ENCODE measurements at places on chromosomes 2 and 18.
A peak's percentile ranks its signal among the peaks of the same experiment; 100 is the strongest.

DNA sequence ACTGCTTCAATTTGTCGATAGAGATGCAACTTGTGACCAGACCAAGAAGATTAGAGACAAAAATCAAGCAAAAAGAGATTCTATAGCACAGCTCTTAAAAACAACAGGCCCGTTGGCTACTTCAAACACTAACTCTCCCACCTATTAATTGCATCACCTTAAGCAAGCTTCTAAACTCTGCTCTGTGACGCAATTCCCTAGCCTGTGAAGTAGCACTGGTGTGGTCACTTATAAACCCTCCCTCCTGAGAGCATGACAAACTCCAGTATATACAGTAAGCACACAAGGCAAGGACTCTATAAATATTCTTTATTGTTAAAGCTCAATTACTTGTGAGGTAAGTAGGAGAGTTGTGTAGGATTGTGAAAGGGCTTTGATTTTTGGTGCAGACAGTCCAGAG, 72.3 kb downstream of the CMPK2 start:
- no peak for DNase-seq

DNA sequence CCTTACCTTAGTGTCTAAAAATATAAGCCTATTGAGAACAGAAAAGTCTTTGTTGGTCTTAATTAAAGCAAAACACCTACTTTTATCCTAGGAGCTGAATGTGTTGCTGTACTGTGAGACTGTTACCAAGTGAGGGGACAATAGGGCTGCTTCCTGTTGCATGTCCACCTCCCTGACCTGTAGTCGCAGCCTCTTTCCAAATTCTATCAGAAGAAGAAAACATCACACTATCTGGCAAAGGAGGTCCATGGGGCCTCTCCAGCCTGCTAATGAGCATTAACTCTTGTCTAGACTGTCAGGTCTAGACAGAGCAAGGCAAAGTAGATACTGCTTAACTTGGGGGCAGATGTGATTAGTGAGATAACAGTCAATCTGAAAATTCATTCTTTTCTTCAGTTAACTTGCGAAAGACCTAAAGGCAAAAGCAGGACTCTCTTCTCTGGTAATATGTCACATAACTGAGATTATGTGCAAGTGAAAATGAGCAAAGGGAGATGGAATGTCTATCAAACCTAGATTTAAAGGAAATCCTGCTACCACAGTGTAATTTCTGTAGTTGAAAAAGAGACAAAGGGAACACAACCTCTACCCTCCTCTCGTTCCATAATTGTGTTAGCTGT, 66.9 kb downstream of the CDH20 start:
- DNase-seq = no peak

- DNase-seq = no peak
Observed at GRCh38 chr2:104444889-104445288, 409.0 kb upstream of the POU3F3 start.

DNA sequence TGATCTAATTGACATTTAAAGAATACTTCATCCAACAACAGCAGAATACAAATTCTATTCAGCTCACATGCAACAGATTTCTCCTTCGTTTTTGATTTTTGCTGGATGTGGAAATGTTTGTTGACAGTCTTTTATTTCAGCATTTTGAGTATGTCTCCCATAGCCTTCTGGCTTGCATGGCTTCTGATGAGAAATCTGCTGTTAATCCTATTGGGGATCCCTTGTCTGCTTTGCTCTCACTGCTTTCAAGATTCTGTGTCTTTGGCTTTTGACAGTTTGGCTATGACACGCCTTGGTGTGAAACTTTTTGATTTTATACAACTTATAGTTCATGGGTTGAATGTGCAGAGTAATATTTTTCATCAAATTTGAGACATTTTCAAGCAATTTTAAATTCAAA, 44.7 kb downstream of the TRABD2A start:
- DNase-seq = no peak

DNA sequence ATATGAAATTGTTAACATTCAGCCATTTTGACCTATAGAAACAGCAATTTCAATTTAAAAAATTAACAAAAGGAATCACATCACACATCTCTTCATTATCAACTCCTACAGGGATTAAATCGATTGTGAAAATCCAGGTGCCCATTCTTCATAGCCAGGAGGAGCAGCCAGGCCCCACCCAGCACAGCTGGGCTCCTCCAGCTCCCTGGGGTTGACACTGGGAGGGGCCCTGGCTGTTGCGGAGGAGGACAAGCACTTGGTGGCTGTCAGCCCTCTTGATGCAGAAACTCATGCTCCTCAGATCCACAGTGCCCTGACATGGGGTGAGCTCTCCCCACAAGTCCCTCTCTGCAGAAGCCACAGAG, 99.8 kb downstream of the FAM210A start:
- DNase-seq = no peak

DNA sequence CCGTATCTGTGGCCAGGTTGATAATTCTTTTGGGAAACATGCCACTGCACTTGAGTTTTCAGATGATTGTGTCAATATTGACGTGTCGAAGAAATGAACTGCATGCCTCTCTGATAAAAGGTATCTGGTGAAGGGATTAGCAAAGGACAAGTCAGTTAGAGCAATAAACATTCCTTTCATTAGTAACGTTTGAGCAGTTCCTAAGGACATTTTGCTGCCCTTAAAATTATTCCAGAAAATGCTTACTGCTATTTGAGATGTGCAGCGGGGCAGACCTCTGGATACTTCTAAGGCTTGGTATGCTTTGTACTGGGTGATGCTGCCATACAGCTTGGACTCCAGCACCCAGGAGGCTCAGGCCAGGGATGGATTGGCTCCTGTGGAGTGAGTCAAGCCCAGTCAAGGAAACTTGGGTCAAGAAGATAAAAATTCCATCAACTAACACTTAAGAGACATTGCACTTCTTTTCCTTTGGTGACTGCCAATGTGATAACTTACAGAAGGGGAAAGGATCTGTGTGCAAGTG, 166.7 kb downstream of the FHOD3 start:
- no peak for DNase-seq

DNA sequence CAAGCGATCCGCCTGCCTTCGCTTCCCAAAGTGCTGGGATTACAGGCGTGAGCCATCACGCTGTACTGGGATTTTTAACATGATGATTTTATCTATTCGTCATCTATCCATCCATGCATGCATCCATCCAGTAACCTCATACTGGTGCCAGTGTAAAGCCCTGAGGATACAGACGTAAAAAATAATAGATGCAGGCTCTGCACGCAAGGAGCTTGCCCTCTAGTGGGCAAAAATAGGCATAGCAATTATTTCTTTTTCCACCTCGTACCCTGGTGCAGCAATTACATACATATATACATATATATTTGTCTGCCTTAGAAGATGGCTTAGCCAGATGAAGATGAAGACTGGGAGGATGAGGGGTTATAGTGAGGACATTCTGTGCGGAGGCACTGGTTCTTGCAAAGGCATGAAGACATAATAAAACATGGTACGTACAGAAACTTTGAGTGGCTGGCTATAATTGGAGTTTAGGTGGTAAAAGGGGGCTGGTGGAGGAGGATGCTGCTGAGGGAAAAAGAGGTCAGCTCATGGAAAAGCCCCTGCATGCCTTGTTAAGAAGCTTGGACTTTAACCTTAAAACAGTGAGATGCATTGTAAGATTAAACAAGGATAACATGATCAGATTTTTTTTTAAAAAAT, 19.6 kb upstream of the RPIA start:
- DNase-seq = peak; percentile 8

- no peak for DNase-seq
Observed at GRCh38 chr2:84889332-84889731, 8.4 kb upstream of the TRABD2A start.

DNA sequence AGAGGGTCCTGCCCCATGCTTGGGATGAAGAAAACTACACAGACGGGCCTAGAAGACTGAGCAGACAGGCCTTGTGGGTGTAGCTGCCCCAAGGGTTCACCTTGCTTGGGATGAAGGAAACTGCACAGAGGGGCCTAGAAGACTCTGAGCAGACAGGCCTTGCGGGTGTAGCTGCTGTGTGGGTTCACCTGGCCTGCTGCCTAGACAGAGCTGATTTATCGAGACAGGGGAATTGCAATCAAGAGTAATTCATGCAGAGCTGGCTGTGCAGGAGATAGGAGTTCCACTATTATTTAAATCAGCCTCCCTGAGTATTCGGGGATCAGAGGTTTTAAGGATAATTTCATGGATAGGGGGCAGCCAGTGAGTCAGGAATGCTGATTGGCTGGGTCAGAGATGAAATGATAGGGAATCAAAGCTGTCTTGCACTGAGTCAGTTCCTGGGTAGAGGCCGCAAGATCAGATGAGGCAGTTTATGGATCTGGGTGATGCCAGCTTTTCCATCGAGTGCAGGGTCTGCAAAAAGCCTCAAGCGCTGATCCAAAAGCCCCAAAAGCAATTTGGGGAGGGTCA, 341.4 kb downstream of the GALR1 start:
- DNase-seq = no peak

DNA sequence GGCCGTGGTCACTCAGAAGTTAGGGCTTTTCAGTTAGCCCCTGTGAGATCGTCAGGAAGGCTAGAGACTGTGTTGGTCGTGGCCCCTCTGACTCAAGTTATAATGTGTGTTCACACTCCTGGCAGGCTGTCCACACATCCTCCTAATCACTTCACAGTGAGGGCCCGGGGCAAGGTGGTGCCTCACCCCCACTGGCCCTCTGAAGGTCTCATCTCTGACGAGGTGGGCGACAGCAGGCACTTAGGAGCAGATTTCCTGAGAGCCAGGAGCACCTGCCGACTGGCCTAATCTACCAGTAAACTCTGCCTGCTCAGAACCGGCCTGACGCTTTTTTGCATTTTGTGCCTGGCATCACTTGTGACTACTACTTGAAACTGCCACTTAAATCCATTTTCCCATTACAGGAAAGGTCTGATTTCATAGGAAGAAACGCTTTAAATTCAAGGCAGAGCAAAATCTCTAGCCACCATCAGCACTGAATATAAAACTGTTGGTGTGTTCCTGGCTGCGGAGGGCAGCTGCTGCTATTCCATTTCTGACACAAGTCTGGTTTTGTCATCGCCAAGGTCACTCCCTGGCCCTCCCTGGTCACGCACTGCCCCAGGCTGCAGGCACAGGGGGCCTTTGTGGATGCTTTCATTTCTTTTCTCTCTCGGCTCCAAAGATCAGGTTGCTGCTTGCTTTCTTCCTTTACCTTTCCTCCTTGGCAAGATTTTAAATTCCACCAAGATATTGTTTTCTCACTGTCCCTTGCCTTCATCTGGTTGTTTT, 48.0 kb downstream of the RAB12 start:
- DNase-seq = no peak

- no peak for DNase-seq
Observed at GRCh38 chr2:23639406-23639982, 254.5 kb downstream of the KLHL29 start.

DNA sequence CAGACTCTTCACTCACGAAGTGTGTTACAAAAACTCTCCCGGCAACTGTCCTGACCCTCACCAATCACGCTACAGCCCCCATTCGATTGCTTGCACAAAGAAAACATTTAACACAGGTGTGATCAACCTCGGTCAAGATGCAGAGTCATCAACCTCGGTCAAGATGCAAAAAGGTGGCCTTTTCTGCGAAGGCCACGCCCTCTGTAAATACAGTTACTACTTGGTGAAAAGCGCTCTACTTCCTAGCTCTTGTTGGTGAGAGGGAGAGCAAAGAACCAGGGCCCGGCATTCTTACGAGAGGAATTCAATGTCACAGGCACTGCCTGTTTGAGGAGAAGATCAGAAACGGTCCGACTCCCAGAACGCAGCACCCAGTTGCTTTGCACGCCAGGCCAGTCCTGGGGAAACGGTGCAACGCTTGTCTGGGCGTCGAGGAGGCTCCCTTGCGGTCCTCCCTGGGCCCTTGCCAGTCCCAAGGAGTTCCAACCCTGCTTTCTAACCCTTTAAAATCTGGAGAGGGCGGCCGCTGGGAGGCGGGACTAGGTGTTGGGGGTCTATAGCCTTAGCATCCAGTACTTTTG, 1.9 kb downstream of the PIEZO2 start:
- no peak for DNase-seq

GRCh38 chr2:12487253-12488004, 229.3 kb upstream of the TRIB2 start:
- DNase-seq = no peak

GRCh38 chr2:157789256-157789655, 86.9 kb downstream of the ACVR1 start:
- no peak for DNase-seq

- no peak for DNase-seq
Observed at GRCh38 chr18:565562-566061, 14.6 kb upstream of the CETN1 start.

DNA sequence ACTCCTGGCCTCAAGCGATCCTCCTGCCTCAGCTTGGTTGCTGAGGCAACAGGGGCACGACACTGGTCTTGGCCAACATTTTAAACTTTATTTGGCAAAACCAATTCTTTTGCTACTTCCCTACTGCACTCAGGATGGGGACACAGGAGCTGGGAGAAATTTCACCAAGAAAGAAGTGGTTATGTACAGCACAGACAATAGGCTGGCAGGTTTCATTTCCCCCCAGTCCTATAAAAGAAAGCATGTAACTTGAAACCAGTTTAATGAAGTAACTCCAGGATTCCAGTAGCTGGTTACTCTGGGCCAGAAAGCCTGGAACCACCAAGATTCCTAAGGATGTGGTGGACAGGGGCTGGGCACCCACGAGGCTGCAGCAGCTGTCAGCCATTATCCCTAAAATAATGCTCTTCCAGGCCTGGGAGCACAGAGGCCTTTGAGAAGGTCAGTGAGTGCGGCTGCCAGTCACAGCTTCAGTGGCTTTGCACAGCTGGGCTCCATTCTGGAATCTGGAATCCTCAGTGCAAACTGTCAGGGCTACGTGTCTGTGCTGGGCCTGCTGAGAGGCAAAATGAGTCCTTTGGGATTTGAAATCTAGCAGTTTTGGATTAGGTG, 142.3 kb upstream of the ITGA6 start:
- DNase-seq = no peak

DNA sequence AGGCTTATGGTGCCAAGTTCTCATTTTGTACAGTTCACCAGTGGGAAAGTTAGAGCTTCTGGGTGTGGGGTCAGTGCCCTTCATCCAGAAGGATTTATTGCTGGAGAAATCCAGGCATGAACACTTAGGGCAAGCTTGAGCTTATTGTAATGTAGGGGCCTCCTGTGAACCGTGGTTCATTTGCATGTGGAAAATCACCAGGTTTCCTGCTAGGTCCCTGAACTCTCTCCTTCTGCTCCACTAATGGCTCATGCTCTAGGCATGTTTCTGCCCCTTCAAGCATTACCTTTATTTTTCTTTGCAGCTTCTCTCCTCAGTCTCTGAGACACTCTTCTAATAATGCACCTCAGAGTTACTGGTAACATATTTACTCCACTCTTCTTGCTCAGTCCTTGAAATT, 79.3 kb upstream of the FAM98A start:
- DNase-seq = no peak

GRCh38 chr2:190722061-190722759, 73.3 kb downstream of the NAB1 start:
- no peak for DNase-seq

DNA sequence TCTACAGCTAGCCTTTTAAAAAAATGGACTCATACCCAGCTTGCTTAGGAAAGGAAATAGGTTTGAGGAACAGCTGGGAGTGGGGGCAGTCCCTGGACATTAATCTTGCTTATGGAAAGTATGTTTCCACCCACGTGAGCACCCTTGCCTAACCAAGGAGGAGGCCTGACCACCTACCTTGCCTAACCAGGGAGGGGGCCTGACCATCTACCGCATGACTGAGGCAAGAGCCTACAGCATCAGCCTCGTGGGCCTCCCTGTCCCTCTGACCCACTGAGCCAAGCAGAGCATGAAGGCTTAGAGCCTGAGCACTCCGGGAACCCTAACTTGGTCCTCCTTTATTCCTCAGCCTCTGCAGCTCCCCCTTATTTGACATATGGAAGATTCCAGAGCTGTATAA, 20.2 kb downstream of the PRKAG3 start:
- no peak for DNase-seq
